ENCODE measurements at places on chromosomes 4 and X.

DNA sequence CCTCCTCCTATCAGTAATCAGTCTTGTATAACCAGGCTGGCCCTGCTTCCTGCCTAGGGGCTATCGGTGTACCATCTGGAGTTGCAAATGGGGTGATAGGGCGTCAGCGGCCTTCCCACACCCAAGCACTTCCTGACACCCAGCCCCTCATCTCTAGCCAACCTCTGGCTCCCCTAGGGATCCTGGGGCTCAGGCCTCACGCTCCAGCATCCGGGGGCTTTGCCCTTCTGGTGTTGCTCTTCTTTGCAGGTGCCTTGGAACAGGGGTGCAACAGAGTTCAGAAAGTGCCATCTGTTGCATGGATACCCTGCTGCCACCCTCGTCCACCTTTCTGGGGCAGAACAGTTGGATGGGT, 4.1 kb downstream of the IL9R start:
- DNase-seq: no peak

DNA sequence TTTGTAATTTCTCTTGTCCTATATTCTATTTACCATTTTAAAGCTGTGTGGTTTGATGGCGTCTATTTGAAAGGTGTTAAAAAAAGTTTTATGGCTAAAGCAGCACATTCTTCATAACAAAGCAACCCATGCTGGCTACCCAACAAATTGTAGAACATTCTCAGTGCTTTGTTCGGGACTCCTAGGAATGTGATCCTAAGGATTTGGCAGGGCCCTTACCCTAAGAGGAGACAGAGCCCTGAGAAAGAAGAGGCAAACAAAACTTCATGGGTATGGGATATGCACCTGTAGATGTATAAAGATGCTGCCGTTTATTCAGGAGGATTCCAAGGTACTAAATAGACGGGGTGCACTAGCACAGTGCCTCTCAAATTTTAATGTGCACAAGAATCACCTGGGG, 370.8 kb upstream of the DIPK2B start:
- no peak for DNase-seq

DNA sequence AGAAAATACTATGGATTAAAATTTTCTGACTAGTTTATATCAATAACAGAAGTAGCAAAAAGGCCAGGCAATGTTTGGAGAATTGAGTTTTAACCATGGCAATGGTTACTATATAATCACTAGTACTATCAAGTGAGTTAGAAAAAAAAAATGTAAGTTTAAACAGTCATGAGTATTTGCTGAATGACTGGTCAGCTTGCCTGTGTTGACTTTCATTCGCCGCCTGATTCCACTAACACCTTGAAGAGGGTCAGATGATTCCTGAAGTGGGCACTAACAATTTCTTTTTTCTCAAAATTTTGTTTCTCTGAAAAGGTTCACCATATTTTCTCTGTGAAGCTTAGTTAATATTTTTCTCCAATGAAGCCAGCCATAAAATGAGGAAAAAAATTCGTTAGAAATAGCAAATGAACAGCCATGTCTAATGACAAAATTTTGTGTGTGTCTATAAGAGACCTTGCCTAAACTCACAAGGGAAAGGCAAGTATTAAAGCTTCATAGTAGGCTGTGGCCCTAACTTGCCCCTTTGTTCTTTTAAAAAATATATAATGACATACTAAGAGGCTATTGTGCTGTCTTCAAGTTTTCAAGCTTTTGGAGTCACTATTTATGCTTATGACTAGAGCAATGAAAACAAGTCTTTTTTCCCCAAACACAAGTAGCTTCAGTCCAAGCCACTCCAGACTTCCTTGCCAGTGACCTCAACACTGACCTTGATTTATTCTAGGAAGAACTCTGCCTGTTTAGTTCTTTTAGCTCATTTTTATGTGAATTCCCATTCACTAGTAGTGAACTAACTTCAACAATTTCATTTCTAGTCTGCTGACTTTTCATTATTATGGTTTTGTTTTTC, 18.4 kb upstream of the FHDC1 start:
- DNase-seq: no peak

- no peak for DNase-seq
Observed at GRCh38 chr4:6448476-6449170, 23.8 kb downstream of the PPP2R2C start.

GRCh38 chr4:125727931-125728330, 413.2 kb downstream of the FAT4 start:
- DNase-seq: no peak

DNA sequence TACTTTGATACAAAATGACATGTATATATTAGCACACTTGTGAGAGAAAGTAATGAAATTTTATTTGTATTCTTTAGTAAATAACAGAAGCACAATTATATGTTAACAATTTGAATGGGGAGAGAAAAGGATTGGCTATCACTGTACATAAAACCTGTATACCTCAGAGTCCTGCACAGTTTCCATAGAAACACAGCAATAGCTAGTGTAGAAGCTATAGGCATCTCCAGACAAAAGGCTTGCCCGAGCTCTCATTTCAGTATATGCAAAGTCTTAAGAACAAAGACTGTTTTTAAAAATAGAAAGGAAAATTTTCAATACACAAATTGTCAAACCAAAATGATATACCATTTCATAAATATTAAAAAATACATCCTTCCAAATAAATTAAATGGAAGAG, 38.5 kb downstream of the GPM6A start:
- no peak for DNase-seq

DNA sequence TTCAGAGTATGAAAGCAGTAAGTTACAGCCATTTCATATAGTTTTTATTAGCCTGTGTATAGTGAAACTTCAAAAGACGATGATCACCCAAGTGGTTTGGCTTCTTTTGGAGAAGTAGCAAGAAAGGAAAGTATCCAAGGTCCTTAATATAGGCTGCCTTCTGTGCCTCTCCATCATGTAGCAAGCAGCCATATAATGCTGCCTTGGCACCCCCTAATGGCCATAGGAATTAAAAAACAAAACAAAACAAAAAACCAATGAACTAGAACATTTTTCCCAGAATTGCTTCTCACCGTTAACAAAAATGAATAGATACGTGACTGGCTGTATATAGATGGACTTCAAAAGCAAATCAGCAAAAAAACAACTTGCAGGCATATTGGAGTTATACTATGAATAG, 18.9 kb downstream of the LAMP2 start:
- no peak for DNase-seq
